ENCODE measurements at places on chromosomes 4 and X. TPM values are rescaled to one million over a fixed set of nuclear protein-coding genes. Genes with fewer than 3 reads are reported as not detected.
A peak's percentile ranks its signal among the peaks of the same experiment; 100 is the strongest.

DNA sequence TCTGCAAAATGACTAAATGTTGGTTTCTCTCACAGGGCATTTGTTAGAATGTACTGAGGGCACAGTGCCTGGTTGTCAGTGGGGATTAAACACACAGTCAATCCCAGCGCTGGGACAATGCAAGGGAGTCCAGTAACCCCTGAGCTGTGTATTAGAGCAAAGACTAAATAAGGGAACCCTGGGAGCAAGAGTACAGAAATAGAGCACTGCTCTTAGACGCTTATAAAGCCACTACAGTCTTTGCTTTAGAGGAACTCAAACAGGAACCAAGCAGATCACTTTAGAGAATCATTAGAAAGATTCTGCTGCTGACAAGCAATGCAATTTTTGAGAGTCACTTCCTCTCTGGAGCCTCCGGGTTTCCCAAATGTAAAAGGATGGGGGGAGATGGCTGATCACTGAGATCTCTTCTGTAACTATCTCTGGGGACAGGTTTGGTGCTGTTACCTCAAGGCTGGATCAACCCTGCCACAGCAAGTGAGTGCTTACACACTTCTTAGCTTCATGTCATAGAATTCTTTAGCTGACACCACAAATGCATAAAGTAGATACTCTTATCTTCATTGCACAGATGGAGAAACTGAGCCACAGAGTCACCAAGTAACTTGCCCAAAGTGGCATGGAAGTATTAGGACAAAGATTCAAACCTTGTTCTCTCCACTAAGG is 137.8 kb upstream of the CPEB2 start:
- DNase-seq = no peak

DNA sequence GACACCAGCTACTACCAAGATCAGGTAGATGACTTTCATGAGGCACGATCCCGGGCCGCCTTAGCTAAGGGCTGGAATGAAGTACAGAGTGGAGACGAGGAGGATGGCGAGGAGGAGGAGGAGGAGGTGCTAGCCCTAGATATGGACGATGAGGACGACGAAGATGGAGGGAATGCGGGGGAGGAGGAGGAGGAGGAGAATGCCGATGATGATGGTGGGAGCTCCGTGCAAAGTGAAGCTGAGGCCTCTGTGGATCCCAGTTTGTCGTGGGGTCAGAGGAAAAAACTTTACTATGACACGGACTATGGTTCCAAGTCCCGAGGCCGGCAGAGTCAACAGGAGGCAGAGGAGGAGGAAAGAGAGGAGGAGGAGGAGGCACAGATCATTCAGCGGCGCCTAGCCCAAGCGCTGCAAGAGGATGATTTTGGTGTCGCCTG is 481 bp downstream of the UTP3 start:
- no peak for DNase-seq

DNA sequence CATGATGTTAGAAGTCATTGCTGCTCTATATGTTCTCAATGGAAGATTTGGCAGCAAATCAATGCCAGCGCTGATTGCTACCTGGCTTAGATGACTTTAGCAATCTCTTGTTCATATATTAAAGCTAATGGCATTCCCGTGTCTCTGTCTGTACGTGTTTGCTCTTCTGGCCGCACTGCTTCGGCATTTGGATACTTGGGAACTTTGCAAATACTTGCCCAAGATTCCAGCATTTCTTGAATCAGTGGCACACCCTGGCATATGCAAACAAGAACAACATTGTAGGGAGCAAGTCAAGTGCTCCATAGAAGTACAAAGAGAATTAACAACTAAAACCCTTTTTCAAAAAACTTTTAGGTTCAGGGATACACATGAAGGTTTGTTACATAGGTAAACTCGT is 128.9 kb upstream of the TMEM164 start:
- DNase-seq = no peak

DNA sequence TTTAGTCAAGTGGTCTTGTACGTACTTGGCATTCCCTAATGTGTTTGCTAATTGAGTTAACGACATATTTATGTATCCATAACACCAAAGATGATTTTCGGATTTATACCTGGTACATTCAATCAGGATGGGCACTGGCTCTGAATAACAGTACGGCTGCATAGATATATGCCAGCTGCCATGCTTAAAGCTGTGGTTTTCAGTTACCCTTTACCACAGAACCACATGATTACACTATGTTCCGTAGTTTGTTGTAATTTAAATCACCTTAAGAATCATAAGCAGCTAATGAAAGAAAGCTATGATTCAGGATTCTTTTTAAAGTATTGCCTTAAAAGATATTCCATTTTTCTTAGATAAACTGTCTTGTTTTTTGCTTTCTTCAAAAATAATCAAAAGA is 53.6 kb downstream of the FIP1L1 start:
- DNase-seq = no peak

GRCh38 chr4:9898596-9899305 is 117.3 kb downstream of the DRD5 start:
- peak; percentile 11 for DNase-seq

GRCh38 chr4:158033416-158034120 is 139.3 kb downstream of the GASK1B start:
- peak; percentile 19 for DNase-seq

DNA sequence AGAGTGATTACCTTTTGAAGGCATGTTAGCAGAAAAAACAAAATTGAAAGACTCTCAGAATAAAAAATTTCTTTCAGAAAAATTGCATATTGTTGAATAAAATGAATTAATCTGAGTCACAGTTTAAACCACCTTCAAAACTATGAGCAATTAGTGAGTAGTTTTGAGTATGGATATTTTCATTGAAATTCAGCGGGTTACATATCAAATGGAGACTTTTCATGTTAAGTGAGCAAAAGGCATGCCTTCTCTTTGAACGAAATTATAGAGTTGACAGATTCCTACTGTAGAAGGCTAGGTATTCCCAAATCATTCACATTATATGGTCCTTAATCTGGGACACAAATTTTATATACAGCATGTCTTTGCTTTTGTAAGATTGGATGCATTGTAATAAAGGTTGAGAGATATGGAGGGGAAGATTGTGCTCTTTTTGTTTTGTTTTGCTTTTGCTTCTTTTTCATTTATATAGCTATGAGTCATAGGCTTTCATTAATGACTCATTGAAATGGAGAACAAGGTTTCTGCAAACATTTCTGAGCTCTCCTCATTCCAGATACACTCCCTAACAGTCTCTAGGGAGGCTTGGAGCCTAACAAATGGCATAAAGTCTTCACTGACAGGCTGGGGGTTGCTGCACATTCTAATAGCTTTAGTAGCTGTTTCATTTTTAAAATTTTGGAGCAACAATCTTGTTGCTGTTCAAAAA is 21.6 kb downstream of the PCDH18 start:
- DNase-seq = no peak

DNA sequence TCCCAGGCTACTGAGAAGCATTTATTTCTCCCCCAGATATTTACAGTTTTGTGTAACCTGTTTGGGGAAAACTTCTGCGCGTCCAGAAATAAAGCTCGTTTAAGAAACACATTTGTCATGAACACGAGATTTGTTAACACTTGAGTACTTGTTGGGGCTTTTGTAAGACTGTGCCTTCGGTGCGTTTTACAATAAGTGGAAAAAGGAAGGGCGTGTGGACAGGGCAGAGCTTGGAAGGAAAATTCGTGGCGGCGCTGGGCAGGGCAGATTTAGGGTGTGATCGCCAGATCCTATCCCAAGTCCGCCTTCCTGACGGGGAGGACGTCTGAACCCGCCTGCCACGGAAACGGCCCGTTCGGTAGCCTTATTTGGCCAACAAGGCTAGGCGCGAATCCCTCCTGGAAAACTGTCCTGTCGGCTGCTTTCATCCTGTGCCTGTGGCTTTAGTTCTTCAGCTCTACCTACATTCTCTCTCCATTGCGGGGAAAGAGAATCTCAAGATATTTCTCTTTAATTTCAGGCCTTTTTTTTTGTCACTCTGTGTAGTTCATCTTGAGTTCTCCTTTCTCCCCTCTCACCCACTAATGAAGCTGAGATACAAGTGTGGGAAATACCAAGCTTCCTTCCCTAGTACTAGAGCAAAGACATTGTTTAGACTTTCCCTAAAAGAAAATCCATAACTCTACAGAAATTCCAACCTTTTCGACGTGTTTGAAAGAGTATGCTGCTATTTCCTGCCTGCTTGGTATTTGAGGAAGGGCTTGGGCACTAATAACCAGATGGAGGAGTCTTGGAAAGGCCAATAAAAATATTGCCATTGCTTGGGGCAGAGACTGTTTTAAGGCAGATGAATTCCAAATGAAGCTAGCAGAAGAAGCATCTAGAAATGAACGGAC is 982 bp downstream of the PDLIM5 start:
- peak; percentile 81 for DNase-seq

Gene TSPAN7
- 47.1 TPM for polyA plus RNA-seq

Gene STARD8
- 0.10 TPM for polyA plus RNA-seq

Gene TNMD
- polyA plus RNA-seq = not detected

Gene BTC
- not detected for polyA plus RNA-seq
